HFFc6 (cell line): ENCODE measurements at places on chromosomes 13 and 19. TPM values are rescaled to one million over a fixed set of nuclear protein-coding genes. Genes with fewer than 3 reads are reported as not detected.

The DCLK1 gene
- not detected in 3 replicates for total RNA-seq

The THSD8 gene
- total RNA-seq: 9.3 to 27.1 TPM (median 23.2 TPM) in 3 replicates

- no peak overlapping the region for H3K4me3 ChIP-seq
- peaks cover 33% of the 10 kb centered on the region for H3K4me1 ChIP-seq
- no peaks in the 10 kb centered on the region for H3K27me3 ChIP-seq
Observed at GRCh38 chr13:85377783-85378182, 421.4 kb downstream of the SLITRK6 start.

DNA sequence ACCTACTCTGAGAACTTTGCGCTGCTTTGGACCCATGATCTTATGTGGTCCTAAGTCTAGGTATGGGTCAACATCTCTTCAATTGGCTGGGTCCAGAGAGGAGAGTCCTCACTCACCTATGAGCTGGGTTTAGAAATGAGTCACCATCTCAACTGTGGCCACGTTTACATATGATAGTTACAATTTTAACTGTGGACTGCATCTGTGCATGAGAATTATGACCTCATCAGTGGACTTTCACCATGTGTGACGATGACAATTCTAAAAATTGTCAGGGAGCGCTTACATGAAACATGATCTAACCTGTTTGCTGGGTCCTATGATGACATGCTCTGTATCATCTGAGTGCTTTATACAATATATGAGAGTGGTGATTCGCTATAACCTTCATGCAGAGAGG is 12.7 kb upstream of the ZNF724 start:
- no peak for DNase-seq
- no peak overlapping the region for H3K4me3 ChIP-seq
- peaks cover 46% of the 10 kb centered on the region for H3K36me3 ChIP-seq
- no peak overlapping the region for H3K27ac ChIP-seq
- H3K27me3 ChIP-seq: peaks cover 2% of the 10 kb centered on the region

- H3K4me3 ChIP-seq: peak overlapping the region; percentile 43
- H3K36me3 ChIP-seq: peaks cover 5% of the 10 kb centered on the region
- peaks cover 1% of the 10 kb centered on the region; the same call in 1 of the 2 replicates for H3K27me3 ChIP-seq
- peaks cover 46% of the 10 kb centered on the region for H3K4me1 ChIP-seq
Observed at GRCh38 chr19:41367848-41368301, 3.9 kb upstream of the B9D2 start.

DNA sequence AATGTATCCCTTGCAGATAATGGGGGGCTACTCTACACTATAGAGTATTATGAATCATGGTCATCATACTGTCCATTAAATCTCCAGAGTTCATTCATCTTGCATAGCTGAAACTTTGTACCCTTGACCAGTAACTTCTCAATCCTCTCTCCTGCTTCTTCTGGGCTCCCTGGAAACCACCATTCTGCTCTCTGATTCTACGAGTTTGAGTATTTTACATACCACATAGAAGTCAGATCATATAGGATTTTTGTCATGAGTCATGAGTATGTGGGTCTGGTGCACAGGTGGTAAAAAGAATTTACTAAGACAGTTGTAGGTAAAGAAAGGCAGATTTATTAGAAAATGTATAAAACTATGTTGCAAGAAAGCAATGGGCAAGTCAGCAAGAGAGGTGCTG is 41.9 kb downstream of the WTIP start:
- H3K27ac ChIP-seq: no peak overlapping the region
- no peaks in the 10 kb centered on the region for H3K36me3 ChIP-seq
- H3K4me1 ChIP-seq: no peaks in the 10 kb centered on the region
- DNase-seq: no peak

The CPB2 gene
- total RNA-seq: not detected in 3 replicates

The KMT5C gene
- 4.4 to 6.6 TPM (median 5.1 TPM) in 3 replicates for total RNA-seq

DNA sequence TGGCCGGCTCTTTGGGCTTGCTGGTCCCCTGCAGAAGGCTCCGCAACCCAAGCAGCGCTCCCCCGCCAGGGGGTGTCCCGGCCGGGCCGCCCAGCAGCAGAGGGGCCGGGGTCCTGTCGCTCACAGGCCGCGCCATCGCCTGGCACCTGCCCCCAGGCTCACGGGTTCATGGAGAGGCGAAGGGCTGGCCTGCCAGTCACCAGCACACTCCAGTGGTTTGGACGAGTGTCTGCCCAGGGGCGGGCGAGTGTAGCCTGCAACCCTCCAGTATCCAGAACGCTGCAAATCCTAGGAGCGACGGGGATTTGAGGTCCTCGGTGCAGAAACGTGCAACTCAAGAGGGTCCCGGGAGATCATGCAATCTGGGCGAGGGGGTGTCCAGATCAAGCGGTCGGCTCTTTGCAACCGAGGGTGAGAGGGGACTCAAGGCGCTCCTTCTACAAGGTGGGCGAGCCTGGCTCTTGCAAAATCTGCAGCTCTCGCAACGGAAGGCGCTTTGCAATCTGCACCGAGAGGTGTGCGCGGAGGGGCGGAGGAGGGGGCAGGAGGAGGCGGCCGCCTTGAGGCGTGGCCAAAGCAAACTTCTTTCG is at the start of gene DBP:
Gene DBP, minus strand, starts transcription at position 521 of the 590 bp plus-strand sequence. Its CDS starts 385 bp downstream, at position 136.
- H3K27me3 ChIP-seq: peaks cover 19% of the 10 kb centered on the region
- H3K4me1 ChIP-seq: peaks cover 57% of the 10 kb centered on the region
- H3K4me3 ChIP-seq: peak within 1 kb of the TSS; percentile 91
- H3K27ac ChIP-seq: peak within 1 kb of the TSS; percentile 98
- no peak for DNase-seq

The ZNF763 gene
- 1.1 and 1.6 TPM in 2 replicates for total RNA-seq

The LYL1 gene
- total RNA-seq: 1.5 to 5.0 TPM (median 2.1 TPM) in 3 replicates

DNA sequence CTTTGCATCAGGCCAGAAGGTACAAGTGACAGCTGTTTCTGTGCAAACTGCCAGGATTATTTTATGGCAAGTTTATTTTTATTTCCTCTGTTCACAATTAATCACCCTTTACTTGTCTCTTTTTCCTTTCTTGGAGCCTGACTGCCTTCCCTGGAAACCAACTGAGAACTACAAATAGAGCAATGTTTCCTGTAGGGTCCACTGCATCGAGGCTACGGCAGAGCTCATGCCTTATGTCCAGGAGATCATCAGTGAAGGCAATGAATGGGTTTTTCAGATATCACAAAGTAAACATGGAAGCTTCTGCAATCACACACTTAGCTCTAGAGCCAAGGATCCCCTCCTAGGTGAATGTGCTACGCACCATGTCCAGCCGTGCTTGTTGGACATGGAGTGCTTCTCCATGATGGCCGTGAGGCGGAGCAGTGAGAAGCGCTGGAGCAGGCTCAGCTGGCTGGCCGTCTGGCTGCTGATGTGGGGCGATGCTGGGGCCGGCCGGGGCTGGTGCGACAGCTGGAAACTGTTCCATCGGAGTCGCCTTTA is 110.9 kb downstream of the KL start:
- H3K4me3 ChIP-seq: peak overlapping the region; percentile 53
- peak overlapping the region; percentile 67 for H3K27ac ChIP-seq
- H3K27me3 ChIP-seq: peaks cover 7% of the 10 kb centered on the region
- peaks cover 66% of the 10 kb centered on the region for H3K4me1 ChIP-seq
- H3K36me3 ChIP-seq: peaks cover 67% of the 10 kb centered on the region

The SBSN gene
- total RNA-seq: 0.79 to 2.6 TPM (median 1.8 TPM) in 3 replicates

DNA sequence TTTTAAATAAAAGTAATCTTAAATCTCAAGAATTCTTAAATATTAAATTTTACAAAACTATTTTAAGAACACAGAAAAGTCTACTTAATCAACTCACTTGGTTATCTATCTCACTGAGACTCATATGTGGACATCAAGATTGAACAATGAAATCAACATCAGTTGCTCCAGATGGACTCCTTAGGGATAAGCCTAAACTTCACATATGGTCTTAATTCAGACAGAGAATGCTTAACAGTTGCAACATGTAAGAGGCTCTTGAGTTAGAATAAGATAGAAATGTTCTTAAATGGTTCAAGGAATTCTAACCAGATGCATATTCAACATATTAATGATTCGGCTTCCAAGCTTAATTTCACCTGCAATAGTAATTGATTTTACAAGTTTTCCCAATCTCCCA is 1730.9 kb downstream of the PCDH9 start:
- H3K36me3 ChIP-seq: peaks cover under 1% of the 10 kb centered on the region; the same call in 1 of the 2 replicates
- H3K27ac ChIP-seq: no peak overlapping the region
- H3K4me1 ChIP-seq: peaks cover 10% of the 10 kb centered on the region
- no peak overlapping the region for H3K4me3 ChIP-seq

- H3K36me3 ChIP-seq: no peaks in the 10 kb centered on the region; the same call in 1 of the 2 replicates
- DNase-seq: no peak
- H3K4me1 ChIP-seq: no peaks in the 10 kb centered on the region; the same call in 1 of the 2 replicates
Observed at GRCh38 chr13:35866801-35867200, 264.4 kb downstream of the DCLK1 start.

DNA sequence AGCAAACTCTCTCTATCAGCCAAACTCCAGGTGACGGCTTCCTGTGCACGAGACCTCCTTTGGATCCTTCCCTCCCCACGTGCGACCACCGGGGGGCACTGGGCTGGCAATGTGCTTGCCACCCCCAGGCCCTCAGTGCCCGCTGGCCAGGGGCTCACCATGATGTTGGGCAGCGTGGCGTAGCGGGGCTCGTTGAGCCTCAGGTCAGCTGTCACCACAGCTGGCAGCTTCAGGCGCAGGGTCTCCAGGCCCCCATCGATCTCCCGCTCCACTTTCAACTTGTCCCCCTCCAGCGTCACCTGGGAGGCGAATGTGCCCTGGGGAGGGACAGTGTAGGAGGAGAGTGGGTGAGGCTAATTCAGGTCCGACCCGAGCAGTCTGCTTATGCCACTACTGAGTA is 4.8 kb upstream of the VSIG10L start:
- peaks cover 24% of the 10 kb centered on the region for H3K4me1 ChIP-seq
- peaks cover 29% of the 10 kb centered on the region for H3K36me3 ChIP-seq
- H3K27me3 ChIP-seq: no peaks in the 10 kb centered on the region; the same call in 1 of the 2 replicates
- no peak for DNase-seq

GRCh38 chr13:62850331-62850730 is 1434.7 kb upstream of the PCDH20 start:
- H3K4me1 ChIP-seq: no peaks in the 10 kb centered on the region
- DNase-seq: no peak
- no peak overlapping the region for H3K27ac ChIP-seq
- H3K36me3 ChIP-seq: no peaks in the 10 kb centered on the region

DNA sequence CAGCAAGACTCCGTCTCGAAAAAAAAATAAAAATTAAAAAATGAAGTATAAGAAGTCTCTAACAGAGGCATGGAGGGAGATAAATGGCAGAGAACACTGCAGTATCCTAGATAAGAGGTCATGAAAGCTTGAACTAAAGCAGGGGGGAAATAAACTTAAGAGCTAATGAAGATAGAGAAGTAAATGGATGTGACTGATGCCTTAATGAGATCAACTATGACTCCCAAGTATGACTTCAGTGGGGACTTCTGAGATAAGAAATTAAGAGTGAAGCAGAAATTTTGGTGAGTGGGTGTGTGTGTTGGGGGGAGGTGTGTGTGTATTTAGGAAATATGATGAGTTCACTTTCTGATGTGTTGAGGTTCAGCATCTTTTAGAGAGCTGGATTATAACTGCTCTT is 55.1 kb downstream of the DIAPH3 start:
- H3K4me1 ChIP-seq: peaks cover 46% of the 10 kb centered on the region
- no peak overlapping the region for H3K27ac ChIP-seq
- DNase-seq: no peak
- no peaks in the 10 kb centered on the region for H3K27me3 ChIP-seq
- no peak overlapping the region for H3K4me3 ChIP-seq

GRCh38 chr13:91045351-91046034 is 302.0 kb upstream of the MIR17HG start:
- H3K36me3 ChIP-seq: no peaks in the 10 kb centered on the region
- no peak overlapping the region for H3K4me3 ChIP-seq
- no peak for DNase-seq
- no peaks in the 10 kb centered on the region for H3K27me3 ChIP-seq
- H3K27ac ChIP-seq: no peak overlapping the region

GRCh38 chr13:31670831-31671617 is 68.3 kb upstream of the RXFP2 start:
- no peak overlapping the region for H3K27ac ChIP-seq
- DNase-seq: no peak
- no peak overlapping the region for H3K4me3 ChIP-seq

The MAG gene
- total RNA-seq: not detected in 3 replicates

DNA sequence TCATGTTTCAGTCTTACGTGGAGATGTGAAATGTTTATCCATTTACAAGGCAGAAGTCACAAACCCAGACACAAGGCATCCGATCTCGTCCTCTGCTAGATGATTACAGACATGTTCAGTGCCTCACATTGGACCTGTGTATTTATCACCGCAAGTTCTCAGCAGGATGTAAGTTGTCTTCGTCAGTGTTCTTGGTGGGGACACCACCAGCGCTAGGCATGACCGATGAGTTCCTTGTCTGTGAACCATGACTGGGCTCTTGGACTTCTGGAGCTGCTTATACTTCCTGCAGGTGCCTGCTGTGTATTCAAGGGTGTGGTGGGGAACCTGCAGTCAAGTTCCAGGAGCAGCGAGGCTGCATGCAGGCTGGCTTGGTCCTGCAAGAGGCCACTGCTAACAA is 105.4 kb downstream of the URI1 start:
- H3K27ac ChIP-seq: no peak overlapping the region
- no peaks in the 10 kb centered on the region; the same call in 1 of the 2 replicates for H3K27me3 ChIP-seq
- H3K4me1 ChIP-seq: no peaks in the 10 kb centered on the region
- no peak overlapping the region for H3K4me3 ChIP-seq
- no peak for DNase-seq

The EMC10 gene
- total RNA-seq: 60.5 to 113 TPM (median 109 TPM) in 3 replicates

DNA sequence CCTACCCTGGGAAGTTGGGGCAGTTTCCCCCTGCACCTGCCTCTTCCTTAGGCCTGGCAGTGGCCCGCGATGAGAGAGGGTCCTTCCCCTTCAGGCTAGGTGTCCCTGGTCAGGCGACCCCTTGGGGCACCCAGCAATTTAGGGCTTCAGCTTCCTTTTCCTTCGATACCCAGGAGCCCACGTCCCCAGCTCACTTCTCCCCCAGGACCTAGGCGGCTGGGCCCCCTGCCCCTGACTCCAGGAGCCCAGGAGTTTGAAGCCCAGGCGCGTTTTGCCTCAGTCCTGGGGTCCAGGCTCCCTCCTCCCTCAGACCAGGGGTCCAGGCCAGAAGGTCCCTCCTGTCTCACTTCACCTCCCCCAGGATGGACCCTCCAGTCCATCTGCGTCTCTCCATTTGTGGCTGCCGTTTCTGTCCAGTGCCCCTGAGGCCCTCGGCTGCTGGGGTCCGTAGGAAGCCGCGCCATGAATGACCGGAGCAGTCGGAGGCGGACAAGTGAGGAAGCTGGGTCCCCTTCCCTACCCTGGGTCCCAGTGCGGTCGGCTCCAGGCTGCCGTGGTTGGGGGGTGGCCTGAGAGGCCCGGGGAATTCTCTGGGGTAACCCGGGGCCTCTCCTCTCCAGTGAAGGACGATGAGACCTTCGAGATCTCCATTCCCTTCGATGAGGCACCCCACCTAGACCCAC is 714 bp downstream of the CCDC106 start:
- peaks cover 7% of the 10 kb centered on the region; the same call in 1 of the 2 replicates for H3K36me3 ChIP-seq
- peaks cover 18% of the 10 kb centered on the region for H3K4me1 ChIP-seq
- DNase-seq: no peak
- peaks cover 1% of the 10 kb centered on the region for H3K27me3 ChIP-seq
- H3K4me3 ChIP-seq: peak overlapping the region; percentile 85

The HSPB6 gene
- 45.8 to 126 TPM (median 106 TPM) in 3 replicates for total RNA-seq

The MAMSTR gene
- total RNA-seq: 2.7 to 3.1 TPM (median 3.0 TPM) in 3 replicates
